Endodermal cell (in vitro differentiated cells): ENCODE measurements at places on chromosomes 1 and 21. TPM values are rescaled to one million over a fixed set of nuclear protein-coding genes. Genes with fewer than 3 reads are reported as not detected.

DNA sequence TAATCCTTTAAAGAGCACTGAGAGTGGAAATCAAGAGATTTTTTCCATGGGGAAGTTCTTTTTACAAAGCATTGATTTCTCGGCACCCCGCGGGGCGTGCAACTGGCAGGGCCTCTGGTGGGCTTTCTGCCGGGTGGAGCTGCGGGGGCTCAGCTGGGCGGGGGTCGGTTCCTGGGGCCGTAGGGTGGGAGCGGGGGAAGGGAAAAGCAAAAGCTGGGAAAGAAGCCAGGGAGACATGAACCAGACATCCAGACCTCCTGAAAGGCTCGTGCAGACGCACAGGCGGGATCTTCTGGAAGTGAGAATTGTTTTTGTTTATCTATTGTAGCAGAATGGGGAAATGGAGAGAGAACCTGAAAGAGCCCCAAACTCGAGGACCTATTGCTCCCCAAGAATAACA, 235.2 kb downstream of the FAM72C start:
- H3K27me3 ChIP-seq, result no peaks in the 10 kb centered on the region
- H3K36me3 ChIP-seq, result no peaks in the 10 kb centered on the region
- no peaks in the 10 kb centered on the region for H3K4me1 ChIP-seq
- H3K4me3 ChIP-seq, result peak overlapping the region; percentile 91
- no peak for DNase-seq

- no peak overlapping the region for H3K27ac ChIP-seq
- no peaks in the 10 kb centered on the region for H3K36me3 ChIP-seq
- no peak overlapping the region for H3K4me3 ChIP-seq
- H3K4me1 ChIP-seq, result no peaks in the 10 kb centered on the region
- DNase-seq, result no peak
These were observed 104.6 kb downstream of the BACH1 start for GRCh38 chr21:29403301-29403700.

DNA sequence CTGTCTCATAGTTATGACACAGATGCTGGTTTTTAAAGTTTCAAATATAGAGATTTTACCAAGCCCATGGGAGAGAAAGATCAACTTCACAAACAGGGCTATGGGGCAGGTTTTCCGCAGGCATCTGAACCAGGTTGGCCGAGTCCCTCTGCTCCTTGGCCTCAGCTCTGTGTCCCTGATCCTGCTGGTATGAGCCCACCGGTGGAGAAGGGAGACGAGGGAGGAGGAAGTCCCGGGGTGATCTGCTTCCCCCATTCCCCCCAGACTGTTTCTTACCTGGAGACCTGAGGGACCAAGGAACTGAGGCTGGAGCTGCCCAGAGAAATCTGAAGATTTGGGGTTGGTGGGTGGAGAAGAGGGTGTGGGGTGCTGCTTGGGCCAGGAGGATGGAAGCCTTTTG, 28.9 kb upstream of the BTG2 start:
- H3K36me3 ChIP-seq, result no peaks in the 10 kb centered on the region
- H3K27me3 ChIP-seq, result peaks cover 11% of the 10 kb centered on the region
- no peak overlapping the region for H3K4me3 ChIP-seq
- peaks cover 18% of the 10 kb centered on the region for H3K4me1 ChIP-seq

GRCh38 chr21:27315373-27315772, 348.5 kb upstream of the ADAMTS5 start:
- DNase-seq, result no peak
- H3K27ac ChIP-seq, result no peak overlapping the region
- no peaks in the 10 kb centered on the region for H3K36me3 ChIP-seq

DNA sequence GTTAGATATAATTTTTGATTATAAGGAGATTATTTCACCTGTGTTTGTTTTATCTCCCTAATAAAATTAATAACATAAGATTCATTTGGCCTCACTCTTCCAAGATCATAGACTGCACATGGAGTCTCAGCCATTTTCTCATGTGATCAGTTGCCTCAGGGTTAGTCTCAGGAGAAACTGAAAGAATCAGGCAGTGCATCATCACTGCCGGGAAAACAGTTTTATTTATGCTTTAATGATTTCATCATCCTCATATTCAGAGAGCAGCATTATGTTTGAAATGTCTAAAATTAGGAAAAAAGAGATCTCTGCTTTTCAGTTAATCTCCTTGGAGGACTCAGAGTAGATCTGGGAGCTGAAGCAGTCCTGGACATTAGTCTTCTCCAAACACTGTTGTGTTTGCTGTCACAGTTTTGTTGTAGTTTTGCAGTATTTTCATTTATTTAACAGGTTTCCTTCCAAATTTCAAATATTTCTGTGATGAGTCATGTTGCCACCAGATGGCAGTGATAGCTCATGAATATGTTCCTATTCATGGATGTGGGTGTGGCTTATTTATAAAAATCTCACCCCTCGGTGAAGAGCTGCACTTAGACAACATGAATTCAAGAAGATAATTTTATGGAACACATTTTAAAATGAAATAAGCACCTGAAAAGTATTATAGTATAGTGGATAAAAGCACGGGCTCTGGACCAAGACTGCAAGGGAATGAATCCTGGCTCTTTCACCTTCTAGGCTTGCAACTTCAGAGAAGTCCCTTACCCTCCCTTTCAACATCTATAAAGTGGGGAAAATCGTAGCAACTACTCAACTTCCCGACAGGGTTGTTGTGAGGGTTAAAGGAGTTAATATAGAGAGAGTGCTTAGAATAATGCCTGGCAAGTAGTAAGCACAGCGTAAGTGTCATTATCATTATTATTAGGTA, 31.2 kb downstream of the CHD1L start:
- H3K4me1 ChIP-seq, result peaks cover 15% of the 10 kb centered on the region
- no peak overlapping the region for H3K27ac ChIP-seq
- DNase-seq, result no peak
- no peaks in the 10 kb centered on the region for H3K27me3 ChIP-seq

DNA sequence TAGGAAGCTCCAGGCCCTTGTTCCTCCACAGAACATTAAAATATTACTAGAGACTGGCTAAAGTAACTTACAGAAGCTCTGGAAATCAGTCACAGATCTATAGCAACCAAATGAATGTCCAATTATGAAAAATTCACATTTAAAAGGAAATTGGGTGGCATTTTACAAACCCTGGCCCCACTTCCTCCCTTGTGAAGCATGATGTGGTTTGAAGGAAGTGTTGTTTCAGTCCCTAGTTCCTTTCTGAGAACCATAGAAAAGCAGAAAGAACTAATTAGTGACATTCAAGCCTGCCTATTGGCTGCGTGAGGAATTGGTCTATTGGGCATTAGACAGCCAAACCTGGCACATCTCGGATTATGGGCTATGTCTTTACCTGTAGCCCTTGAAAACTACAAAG, 649.7 kb upstream of the NEGR1 start:
- no peak overlapping the region for H3K4me3 ChIP-seq
- no peaks in the 10 kb centered on the region for H3K36me3 ChIP-seq
- no peaks in the 10 kb centered on the region for H3K4me1 ChIP-seq

DNA sequence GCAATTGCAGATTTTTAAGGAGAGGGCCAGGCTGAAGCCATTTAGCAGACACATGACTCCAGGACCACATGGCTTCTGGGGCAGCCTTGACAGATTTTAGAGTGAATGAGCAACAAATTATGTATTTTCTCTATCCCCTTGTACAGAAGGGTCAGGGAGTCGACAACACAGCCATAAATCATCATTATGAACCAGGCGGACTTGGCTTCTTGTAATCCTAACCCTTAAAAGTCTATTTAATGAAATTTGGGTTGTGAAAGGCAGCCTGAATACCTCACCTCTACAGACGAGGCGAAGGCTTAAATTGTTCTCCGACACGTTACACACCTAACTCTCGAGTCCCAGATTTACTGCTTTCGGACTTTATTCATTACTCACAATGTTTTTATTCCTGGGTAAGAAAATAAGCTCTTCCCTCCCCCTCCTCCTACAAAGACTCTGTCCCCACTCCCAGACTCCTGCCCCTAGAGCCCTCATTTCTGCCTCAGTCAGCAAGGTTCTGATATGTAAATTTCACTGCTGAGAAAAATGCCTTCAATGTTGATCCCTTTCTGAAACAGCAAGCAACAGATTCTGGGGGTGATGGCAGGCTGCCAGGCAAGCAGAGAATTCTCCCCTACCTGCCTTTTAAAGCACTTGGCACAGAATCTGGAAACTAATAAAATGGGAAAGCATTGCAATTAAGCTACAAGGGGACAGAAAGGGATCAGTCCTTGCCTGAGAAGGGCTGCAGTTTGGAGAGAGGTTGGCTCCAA, 51.6 kb downstream of the PLPP3 start:
- no peak for DNase-seq
- H3K36me3 ChIP-seq, result peaks cover 17% of the 10 kb centered on the region
- no peak overlapping the region for H3K4me3 ChIP-seq
- peaks cover 18% of the 10 kb centered on the region for H3K4me1 ChIP-seq
- peak overlapping the region; percentile 42 for H3K27ac ChIP-seq
- no peaks in the 10 kb centered on the region for H3K27me3 ChIP-seq

GRCh38 chr1:150974580-150975478, at the start of gene CERS2:
CERS2 (minus strand) TSS chr1:150974835; CDS start chr1:150969090, 5,745 bp downstream.
- H3K4me1 ChIP-seq, result peaks cover 18% of the 10 kb centered on the region
- no peaks in the 10 kb centered on the region for H3K36me3 ChIP-seq
- peak within 1 kb of the TSS; percentile 57 for H3K27ac ChIP-seq
- DNase-seq, result peak; percentile 91
- H3K4me3 ChIP-seq, result peak within 1 kb of the TSS; percentile 81
- H3K27me3 ChIP-seq, result no peaks in the 10 kb centered on the region

DNA sequence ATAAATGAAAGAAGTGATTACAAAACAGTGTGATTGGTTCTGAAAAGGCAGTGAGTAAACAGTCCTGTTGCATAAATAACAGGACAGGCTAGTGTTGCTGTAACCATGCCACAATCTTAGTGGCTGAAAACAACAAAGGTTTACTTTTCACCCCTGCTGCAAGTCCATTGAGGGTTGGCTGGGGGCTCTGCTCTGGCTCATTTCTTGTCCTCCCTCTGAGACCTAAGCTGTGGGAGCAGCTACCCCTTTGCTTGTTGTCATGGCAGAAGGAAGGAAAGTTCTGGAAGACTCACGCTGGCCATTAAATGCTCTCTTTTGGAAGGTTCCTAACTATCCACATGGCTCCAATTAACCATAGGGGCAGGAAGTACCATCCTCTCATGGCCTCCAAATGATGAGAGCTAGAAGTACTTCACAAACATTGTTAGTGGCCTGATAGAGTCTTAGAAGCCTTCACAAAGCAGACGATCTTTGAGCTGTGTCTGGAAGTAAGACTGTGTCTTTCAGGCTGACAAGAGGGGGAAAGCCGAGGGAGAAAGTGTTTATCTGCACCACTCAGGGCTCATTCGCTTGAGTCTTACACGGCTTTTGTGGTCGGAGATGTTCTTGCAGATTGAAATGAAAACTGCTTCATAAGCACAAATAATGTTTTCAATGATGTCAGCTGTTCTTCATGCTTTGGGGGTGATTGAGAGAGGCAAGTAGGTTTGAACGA, 11.9 kb downstream of the RCSD1 start:
- no peaks in the 10 kb centered on the region for H3K36me3 ChIP-seq
- H3K27ac ChIP-seq, result no peak overlapping the region
- no peaks in the 10 kb centered on the region for H3K4me1 ChIP-seq
- DNase-seq, result peak; percentile 25

- H3K36me3 ChIP-seq, result no peaks in the 10 kb centered on the region
- H3K4me1 ChIP-seq, result peaks cover 12% of the 10 kb centered on the region
- no peaks in the 10 kb centered on the region for H3K27me3 ChIP-seq
- no peak overlapping the region for H3K4me3 ChIP-seq
These were observed 13.9 kb upstream of the BTG2 start for GRCh38 chr1:203291201-203292096.

DNA sequence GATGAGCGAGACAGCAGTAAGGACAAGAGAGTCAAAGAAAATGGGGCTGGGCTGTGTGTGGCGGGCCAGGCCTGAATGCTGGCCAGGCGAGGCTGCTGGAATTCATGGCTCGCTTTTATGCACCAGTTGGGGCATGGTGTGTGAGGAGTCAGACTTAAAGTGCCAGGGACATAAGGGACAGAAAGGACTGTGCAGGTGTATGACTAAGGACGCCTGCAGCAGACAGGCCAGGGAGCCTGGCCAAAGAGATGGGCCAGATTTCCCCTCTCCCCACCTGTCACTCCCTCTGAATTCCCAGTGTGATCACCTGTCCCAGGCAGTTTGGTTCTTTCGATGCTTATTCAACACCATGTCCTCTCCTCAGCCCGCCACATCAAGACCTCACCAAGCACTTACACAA, 16.9 kb upstream of the SMIM12 start:
- peaks cover 18% of the 10 kb centered on the region for H3K27me3 ChIP-seq
- H3K27ac ChIP-seq, result no peak overlapping the region
- DNase-seq, result peak; percentile 20
- peaks cover 2% of the 10 kb centered on the region for H3K4me1 ChIP-seq
- H3K4me3 ChIP-seq, result no peak overlapping the region

DNA sequence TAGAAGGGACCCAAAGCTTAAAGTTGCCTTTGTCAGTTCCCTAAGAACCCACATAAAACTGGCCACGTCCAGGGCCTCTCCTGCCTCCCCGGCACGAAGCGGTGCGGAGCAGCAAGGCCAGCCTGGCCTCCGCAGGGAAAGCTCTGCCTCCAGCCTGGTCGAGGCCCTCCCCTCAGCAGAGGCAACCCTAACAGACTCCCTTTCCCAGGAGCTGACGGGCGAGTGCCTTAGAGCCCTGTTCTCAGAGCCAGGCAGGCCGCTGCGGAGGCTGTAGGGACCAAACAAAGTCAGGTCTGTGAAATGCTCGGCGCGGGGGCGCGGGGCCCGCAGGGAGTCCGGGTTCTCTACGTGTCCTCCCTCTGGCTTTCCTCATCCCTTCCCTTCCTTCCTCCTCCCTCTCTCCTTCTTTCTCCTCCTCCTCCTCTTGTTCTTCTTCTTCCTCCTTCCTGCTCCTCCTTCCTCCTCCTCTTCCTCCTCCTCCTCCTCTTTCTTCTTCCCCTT, 40.7 kb downstream of the RIPK4 start:
- no peak overlapping the region for H3K4me3 ChIP-seq
- DNase-seq, result peak; percentile 69
- H3K27ac ChIP-seq, result no peak overlapping the region
- peaks cover 2% of the 10 kb centered on the region for H3K4me1 ChIP-seq
- no peaks in the 10 kb centered on the region for H3K36me3 ChIP-seq

- H3K27me3 ChIP-seq, result no peaks in the 10 kb centered on the region
- peaks cover 17% of the 10 kb centered on the region for H3K36me3 ChIP-seq
- H3K27ac ChIP-seq, result no peak overlapping the region
- no peak for DNase-seq
- peaks cover 8% of the 10 kb centered on the region for H3K4me1 ChIP-seq
- H3K4me3 ChIP-seq, result no peak overlapping the region
These were observed 31.4 kb downstream of the STPG1 start for GRCh38 chr1:24382165-24382577.

- H3K27ac ChIP-seq, result no peak overlapping the region
- no peaks in the 10 kb centered on the region for H3K27me3 ChIP-seq
- no peaks in the 10 kb centered on the region for H3K36me3 ChIP-seq
- H3K4me1 ChIP-seq, result peaks cover 11% of the 10 kb centered on the region
- no peak for DNase-seq
These were observed 97.3 kb downstream of the MAP3K21 start for GRCh38 chr1:233424779-233425178.

- no peaks in the 10 kb centered on the region for H3K4me1 ChIP-seq
- H3K27me3 ChIP-seq, result no peaks in the 10 kb centered on the region
- no peak overlapping the region for H3K27ac ChIP-seq
- no peaks in the 10 kb centered on the region for H3K36me3 ChIP-seq
- no peak for DNase-seq
- H3K4me3 ChIP-seq, result no peak overlapping the region
These were observed 635.7 kb downstream of the KIF26B start for GRCh38 chr1:245790441-245790840.

Gene AMY2A
- total RNA-seq, result not detected in 2 replicates

Gene ZNF644
- 57.5 to 74.3 TPM (median 61.0 TPM) in 3 replicates for total RNA-seq

Gene SOX13
- total RNA-seq, result 47.4 to 87.3 TPM (median 85.3 TPM) in 3 replicates

Gene SLC1A7
- total RNA-seq, result 0.19 to 2.3 TPM (median 1.8 TPM) in 3 replicates

Gene CTPS1
- 28.3 to 84.0 TPM (median 83.3 TPM) in 3 replicates for total RNA-seq

Gene HSPA6
- total RNA-seq, result not detected in 3 replicates

Gene OR2L3
- not detected in 2 replicates for total RNA-seq

Gene AGMAT
- total RNA-seq, result 3.7 to 4.0 TPM (median 3.8 TPM) in 3 replicates
